SK-MEL-5 (cell line): ENCODE measurements at places on chromosomes 2 and 18. TPM values are rescaled to one million over a fixed set of nuclear protein-coding genes. Genes with fewer than 3 reads are reported as not detected.

MPP4 gene
- 0.11 TPM in 1 of 2 replicates, not detected in the other for total RNA-seq

DOK6 gene
- 0.24 and 2.4 TPM in 2 replicates for total RNA-seq

NT5C1B gene
- not detected in 2 replicates for total RNA-seq

SCYGR4 gene
- not detected in 2 replicates for total RNA-seq

TEX44 gene
- not detected in 2 replicates for total RNA-seq

DOK1 gene
- total RNA-seq: 3.5 and 3.9 TPM in 2 replicates

GALR1 gene
- total RNA-seq: not detected in 2 replicates

KIAA2012 gene
- not detected in 2 replicates for total RNA-seq

CTIF gene
- 3.7 and 6.2 TPM in 2 replicates for total RNA-seq

LOXHD1 gene
- total RNA-seq: not detected in 2 replicates

FAM237A gene
- total RNA-seq: not detected in 2 replicates

CEP192 gene
- 21.8 and 22.4 TPM in 2 replicates for total RNA-seq

GRB14 gene
- total RNA-seq: 4.1 and 4.5 TPM in 2 replicates

SLC19A3 gene
- 1.4 and 1.6 TPM in 2 replicates for total RNA-seq

SLC9A2 gene
- total RNA-seq: 0.08 TPM in 1 of 2 replicates, not detected in the other

FSIP2 gene
- total RNA-seq: not detected in 2 replicates

EMX1 gene
- total RNA-seq: not detected in 2 replicates

VWC2L gene
- total RNA-seq: not detected in 2 replicates

TRIM43 gene
- not detected in 2 replicates for total RNA-seq

SELENOI gene
- 48.0 and 50.4 TPM in 2 replicates for total RNA-seq

SRD5A2 gene
- total RNA-seq: not detected in 2 replicates

SLC5A7 gene
- total RNA-seq: not detected in 2 replicates

ANKAR gene
- 1.9 and 2.6 TPM in 2 replicates for total RNA-seq

RNF152 gene
- 6.6 and 9.6 TPM in 2 replicates for total RNA-seq

AFF3 gene
- 2.8 and 4.2 TPM in 2 replicates for total RNA-seq

MARCO gene
- not detected in 2 replicates for total RNA-seq

ZNF804A gene
- total RNA-seq: not detected in 2 replicates

GPR155 gene
- 2.3 and 3.0 TPM in 2 replicates for total RNA-seq

CHRNG gene
- not detected in 2 replicates for total RNA-seq

UGT1A3 gene
- not detected in 2 replicates for total RNA-seq

CYP1B1 gene
- total RNA-seq: 0.03 and 0.08 TPM in 2 replicates

SERPINB13 gene
- not detected in 2 replicates for total RNA-seq

CFAP65 gene
- 0.16 and 0.24 TPM in 2 replicates for total RNA-seq

SOCS6 gene
- total RNA-seq: 29.6 and 33.3 TPM in 2 replicates

TFCP2L1 gene
- 0.08 and 0.13 TPM in 2 replicates for total RNA-seq

C2orf78 gene
- not detected in 2 replicates for total RNA-seq

RAX gene
- total RNA-seq: not detected in 2 replicates

TGFA gene
- total RNA-seq: 2.1 and 2.4 TPM in 2 replicates

NPPC gene
- 2.1 and 2.4 TPM in 2 replicates for total RNA-seq

TCF23 gene
- total RNA-seq: not detected in 2 replicates

PROKR1 gene
- total RNA-seq: 6.3 and 6.9 TPM in 2 replicates

MFSD6 gene
- 6.7 and 7.2 TPM in 2 replicates for total RNA-seq
